ENCODE measurements at places on chromosomes 5 and 9.

DNA sequence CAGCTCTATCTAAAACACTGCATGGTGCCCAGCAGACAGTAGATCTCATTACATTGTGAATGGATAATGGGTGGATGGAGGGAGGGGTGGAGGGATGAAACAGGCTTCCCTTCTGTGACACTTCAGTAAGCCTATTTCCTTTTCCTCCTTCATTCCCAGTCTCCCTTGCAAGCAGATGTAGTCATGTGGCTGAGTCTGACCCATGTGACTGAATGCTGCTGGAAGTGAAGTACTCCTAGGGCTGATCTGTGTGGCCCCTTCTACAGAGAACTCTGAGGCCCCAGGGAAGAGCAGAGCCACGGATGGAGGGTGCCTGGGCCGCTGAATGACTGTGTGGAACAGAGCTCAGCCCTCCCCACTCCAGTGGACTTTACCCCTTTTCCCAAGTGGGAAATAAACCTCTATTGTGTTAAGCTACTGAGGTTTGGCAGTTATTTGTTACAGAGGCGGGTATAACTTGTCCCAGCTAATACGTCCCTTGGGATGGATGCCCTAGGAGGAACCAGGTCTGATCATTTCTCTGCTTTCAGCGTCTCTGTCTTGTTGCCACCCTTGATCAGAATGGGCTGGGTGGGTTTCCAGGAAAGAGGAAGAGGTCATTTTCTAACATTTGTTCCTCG is 176.1 kb upstream of the MVB12B start:
- no peak for DNase-seq

DNA sequence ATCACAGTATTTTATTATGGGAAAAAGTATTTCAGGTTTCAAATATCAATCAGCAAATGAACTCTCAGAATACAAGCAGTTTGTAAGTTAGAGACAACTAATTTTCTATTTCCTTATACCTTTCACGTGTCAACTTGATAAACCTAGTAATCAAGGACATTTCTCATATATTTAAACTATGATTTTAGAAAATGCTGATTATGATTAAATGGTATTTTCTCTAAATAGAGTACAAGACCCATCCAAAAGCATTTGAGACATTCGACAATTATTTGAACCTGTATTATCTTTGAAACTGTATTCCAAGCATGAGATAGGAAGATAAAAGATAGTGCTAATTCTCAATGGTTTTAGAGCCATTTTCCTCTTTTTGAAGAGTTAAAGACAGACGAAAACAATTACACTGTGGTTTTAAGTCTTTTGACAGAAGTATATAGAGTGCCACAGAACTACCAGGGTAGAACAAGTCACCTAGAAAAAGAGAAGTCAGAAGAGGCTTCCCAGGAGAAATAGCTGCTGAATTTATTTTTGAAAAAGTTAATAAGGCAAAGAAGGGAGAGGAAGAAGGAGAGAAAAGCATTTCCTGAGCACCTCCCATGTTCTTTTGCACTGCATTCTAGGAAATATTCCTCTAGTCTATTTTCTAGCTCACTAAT is 5.6 kb downstream of the MEIKIN start:
- no peak for DNase-seq

- no peak for DNase-seq
Observed at GRCh38 chr5:98599016-98599415, 174.4 kb upstream of the RGMB start.

DNA sequence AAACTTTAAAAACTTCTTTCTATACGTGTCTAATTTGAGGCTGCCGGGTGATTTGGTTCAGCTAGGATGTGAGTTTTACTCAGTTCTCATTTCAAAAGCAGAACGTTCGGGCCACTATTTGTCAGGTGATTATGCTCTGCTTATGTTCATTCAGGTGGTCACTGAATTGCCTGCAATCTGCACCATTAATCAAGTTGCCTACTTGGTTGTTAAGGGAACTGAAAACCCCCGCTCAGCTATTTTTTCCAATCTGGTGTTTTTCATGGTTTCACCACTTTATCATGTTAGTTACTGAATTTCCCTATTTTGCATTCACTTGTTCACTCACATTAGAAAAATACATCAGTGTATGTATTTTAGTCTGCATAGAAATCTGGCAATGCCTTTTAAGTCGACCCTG is 523.0 kb downstream of the CSNK1G3 start:
- no peak for DNase-seq

DNA sequence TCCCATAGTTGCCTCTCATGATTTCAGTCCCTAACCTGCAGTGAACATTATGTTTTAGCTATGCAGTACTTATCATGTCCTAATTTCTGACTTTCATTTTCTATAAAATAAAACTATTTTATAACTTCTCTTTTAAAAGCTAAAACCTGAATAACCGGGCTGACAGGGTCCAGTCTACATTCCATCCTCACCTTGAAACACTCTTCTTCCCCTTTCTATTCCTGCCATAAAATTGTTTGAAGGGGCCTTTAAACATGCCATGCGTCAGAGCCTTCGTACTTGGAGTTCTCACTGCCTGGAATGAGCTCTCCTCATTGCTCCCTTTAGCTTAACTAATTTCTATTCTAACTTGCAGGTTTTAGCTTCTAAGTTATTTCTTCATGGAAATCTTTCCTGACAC is 143.0 kb upstream of the PRLR start:
- no peak for DNase-seq

DNA sequence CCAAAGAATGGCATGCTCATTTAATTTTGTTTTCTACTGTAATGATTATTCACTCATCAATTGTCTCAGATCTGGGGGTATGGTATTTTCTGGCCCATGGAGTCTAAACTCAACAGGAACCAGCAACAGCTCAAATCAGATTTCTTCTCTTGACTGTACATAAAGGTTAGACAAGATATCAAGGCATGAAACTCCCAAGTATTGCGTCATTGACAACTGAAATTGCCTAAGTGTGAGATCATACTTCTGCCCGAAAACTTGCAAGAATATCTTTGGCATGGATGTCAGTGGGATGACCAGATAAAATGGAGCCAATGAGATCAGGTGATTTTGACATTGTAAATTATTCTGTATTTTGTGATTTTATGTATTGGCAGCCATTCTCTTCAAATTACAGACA is 141.7 kb upstream of the STK32A start:
- DNase-seq: no peak

DNA sequence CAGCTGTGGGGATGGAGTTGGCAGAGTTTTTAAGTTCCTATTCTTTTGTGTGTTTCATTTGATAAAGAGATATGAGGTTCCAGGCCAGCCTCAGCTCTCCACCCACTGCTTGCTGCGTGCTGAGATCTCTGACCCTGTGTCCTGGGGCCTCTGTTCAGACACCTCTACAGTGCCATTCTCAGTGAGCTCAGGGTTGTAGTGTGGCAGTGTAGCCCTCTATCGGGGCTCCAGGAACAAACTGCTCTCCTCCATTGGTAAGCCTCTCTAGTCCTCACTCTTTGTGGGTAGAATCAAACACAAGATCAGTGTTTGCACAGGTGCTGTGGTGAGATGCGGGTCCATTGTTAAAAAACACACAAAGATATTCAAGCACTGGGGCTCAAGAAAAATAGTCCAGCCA is 386.6 kb upstream of the RPS23 start:
- DNase-seq: no peak

- no peak for DNase-seq
Observed at GRCh38 chr5:102589661-102590060, 90.9 kb upstream of the SLCO6A1 start.

- DNase-seq: no peak
Observed at GRCh38 chr5:113084402-113085083, 107.9 kb downstream of the DCP2 start.

- DNase-seq: peak; percentile 7
Observed at GRCh38 chr5:112604732-112605630, 132.7 kb upstream of the APC start.

DNA sequence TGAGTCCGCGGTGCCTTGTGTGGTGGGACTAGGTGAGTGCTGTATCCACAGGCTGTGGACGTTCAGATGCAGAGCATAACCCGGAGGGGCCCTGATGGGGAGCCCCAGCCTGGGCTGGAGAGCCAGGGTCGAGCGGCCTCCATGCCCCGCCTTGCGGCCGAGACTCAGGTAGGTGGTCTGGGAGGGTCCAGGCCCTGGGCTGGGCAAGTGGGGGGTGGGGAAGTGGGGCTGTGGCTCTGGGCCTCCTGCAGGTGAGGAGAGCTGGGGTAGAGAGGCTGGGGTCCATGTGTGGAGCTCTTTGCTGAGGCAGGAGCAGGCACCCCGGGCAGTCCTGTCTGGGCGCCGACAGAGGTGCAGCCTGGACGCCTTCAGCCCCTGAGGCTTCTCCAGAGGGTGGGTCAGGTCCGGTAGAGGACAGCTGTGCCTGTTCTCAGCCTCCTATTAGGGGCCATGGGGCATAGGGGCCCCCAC is 241.1 kb downstream of the CACNA1B start:
- DNase-seq: no peak

DNA sequence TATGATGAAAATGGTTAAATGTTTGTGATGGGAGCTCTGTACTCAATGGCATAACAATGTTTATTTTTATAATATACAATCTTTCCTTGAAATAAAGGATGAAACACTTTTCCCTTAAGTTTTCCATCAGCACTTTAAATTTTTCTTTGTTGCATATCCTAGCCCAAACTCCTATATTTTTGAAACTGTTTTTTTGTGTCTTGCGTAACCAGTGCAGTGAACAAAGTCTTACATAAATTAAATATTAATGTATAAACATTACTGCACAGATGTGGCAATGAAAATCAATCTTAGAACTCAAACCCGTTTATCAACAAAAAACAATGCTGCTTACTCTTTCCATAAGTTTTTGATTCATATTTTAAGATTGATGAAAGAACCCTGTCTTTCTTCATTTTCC is 34.1 kb upstream of the IL31RA start:
- no peak for DNase-seq

- DNase-seq: no peak
Observed at GRCh38 chr5:158953929-158954534, 145.7 kb downstream of the EBF1 start.

- no peak for DNase-seq
Observed at GRCh38 chr9:70439991-70440706, 25.7 kb upstream of the KLF9 start.

- DNase-seq: no peak
Observed at GRCh38 chr9:134186471-134187109, 22.2 kb upstream of the RNU6ATAC start.

DNA sequence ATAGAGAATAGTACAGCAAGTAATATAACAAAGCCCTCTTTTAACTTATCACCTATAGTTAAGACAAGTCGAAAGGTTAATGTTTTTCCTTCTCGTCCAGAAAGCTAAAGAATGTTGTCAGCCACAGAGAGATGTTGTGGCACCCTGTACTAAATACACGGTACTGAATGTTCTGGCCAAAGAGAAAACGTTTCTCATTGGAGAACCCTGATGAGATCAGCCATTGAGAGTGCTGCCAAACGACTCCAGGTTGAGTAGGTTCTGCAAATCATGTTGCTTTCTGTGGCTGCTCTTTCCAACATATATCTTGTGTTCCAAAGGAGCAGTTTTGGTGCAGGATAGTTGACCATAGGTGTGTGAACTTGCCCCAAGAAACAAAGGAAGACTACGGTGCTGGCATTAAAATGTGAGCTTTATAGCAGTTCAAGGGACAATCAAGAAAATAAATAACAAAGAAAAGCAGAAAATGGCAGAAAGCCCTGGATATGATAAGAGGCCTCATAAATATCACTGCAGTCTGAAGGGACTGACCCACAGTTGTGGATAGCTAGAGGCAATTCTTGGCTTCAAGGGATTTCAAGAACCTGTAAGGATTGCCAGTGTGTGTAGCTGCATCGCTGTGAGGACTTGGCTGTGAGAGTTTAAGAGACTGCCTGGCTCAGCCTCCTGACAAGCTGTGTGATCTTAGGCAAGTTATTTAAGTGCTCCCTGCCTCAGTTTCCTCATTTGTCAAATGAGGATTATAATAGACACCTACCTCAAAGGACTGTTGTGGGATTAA is 102.7 kb downstream of the ARHGEF28 start:
- no peak for DNase-seq
